Activated T-helper 1 cell treated with Interleukin-2 at 50 U/mL for 16 hours (primary cell): ENCODE measurements at places on chromosomes 3 and 15.

DNA sequence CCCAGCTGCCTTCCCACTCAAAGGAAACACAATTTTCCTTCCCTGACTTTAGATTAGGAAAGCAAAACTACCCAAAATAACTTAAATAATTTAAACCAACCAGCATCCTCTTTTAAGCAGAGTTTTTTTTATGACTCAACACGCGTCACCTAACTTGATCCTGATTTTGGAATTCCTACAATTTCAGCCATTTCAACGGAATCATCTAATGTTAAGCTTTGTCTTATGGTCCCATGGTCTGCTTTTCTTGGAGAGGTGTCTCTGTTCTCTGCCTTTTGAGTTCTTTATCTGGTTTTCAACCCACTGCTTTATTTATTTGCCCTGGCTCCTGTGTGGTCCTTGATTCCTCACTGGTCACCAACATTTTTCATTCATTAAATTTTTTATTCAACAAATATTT, 219.2 kb upstream of the ARHGEF26 start:
- DNase-seq, result no peak

DNA sequence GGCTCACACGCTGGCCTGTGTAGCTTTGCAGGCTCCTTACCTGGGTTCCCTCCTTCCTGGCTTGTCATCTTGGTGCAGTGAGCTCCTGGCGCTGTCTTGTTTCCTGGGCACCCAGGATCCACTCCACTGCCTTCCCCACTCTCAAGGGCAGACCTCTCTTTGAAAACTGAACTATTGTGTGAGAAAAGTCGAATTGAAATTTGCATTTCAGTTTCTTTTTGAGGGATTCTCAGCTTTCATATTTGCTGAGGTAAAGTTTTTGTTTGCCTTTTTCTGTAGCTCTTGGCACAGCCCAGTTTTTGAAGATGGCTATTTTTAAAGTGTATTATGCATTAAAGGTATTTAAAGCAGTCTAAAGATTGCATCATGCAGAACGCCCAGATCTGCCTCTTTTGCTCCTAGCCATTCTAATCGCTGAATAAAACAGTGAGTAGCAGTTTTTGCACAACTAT, 70.1 kb downstream of the CCK start:
- DNase-seq, result no peak

- DNase-seq, result no peak
Observed at GRCh38 chr3:129282727-129283327, 4.2 kb downstream of the HMCES start.

- DNase-seq, result no peak
Observed at GRCh38 chr3:45009868-45010267, 16.2 kb upstream of the CLEC3B start.

DNA sequence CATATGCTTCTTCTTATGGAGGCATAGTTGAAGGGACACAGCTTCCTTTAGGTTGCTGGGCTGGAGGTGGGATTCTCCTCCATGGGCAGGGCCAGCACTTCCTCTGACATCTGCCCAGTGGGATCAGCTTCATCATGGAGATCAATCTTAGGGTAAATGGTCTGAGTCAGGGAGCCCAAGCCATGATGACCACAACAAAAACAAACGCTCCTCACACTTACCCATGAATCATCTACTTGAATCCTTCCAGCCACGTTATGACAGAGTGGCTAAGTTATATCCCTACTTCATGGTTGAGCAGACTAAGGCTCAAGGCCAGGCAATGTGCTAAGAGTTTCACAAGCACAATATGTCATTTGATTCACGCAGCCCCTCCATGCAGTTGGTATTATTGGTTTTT, 87.2 kb upstream of the NMNAT3 start:
- no peak for DNase-seq

DNA sequence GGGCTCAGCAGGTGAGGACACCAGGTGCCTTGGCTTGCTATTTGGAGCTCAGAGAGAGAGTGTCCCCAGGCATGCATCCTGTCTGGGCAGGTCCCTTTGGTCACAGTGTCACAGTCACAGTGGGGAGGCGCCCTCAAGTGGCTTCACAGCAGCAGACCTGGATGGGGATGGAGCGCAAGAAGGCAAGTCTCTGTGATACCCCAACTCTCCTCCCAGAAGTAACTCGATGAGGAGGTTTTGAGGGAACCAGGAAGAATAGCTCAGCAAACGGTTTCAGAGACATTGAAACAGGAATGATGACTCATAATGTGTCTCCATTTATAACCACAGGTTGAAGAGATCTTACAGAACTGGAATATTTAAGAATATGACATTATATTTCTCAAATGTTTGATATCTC, 66.5 kb upstream of the SH3GL3 start:
- DNase-seq, result no peak

DNA sequence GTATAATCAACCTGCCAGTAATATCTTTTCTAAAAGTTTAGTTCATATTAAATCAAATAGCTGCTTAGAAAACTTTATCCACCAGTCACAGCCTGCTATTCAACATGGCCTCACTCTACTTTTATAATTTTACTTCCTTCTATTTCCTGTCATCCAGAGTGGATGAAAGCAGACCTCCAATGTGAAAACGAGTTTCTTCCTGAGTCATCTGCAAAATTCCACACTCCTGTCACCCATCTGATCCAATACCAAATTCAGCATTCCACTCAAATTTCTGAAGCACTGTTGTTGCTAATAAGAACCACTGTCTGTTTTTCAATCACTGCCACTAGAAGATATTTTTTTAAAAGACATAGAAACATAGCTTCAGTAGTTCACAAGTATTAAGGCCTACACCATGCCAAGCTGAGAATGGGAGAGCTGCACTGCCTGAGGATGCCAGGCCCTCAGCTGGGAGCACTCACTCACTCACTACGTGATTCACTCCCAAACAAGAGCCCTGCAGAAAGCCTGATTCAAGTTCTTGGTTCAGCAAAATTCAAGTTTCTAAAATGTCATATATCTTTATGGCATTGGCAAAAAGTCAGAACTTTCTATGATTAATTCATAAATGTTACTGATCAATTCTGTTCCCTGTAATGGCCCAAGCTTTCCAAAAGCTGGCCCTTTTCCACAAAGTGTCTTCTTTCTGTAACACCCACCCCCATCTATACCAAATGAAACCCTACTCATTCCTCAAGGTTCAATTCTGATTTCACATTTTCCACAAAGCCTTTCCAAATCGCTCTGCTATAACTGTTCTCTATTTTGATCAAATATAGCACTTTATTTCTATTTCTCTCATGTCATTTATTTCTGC, 82.9 kb downstream of the FSIP1 start:
- DNase-seq, result no peak

DNA sequence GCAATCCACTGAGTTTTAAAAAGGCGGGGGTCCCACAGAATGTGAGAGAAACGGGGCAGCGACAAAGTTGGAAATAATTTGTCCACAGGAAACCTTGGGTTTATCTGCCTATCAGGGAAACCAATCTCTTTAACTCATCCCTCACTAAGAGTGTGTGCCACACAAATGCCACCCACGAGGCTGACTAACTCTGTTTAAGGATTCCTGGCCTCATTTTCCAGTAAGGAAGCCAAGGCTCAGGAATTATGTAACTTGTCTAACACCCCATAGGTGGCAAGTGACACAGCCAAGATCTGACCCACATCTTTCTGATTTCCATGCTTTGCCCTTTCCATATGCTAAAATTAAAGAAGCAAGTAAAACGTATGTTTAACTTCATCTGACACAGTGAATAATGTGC, 263.2 kb downstream of the CNTN3 start:
- DNase-seq, result no peak

DNA sequence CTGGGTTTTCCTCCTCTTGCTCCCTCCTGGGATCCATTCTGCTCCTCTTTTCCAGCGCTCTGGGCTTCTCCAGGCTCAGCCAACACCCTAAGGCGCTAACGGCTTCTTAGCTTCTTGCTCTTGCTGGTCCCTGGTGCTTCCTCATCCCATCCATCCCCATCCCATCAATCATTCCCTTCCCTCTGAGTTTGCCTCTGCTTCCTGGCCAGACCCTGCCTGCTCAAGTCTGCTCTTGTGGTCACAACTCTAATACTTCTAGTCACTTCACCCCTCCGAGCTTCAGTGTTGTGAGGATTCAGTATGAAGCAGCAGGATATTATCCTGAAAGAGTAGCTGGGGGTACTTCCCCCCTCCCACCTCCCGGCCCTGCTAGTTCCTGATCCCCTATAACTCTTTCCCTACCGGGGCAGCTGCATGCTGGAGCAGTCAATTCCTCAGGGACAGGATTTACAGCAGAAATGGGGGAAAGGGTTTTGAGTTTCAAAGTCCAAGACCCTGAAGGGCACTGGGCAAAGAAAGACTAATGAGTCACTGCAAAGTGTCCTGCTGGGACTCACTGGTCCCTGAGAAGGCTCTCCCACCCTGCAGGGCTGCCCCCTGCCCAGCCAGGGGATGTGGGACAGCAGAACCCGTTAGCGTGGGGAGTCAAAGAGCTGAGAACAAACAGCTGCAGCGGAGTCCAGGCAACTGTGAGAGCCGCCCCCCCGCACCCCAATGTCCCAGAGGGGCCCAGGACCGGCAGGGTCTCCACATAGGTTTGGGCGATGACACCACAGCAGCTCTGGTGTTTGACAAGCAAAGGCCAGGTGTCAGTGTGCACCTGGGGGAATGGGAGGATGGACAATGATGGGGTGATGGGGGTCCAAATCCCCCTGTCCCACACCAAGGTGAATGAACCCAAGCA, 2.3 kb upstream of the SYNM start:
- no peak for DNase-seq

- DNase-seq, result no peak
Observed at GRCh38 chr3:24773798-24774197, 279.1 kb upstream of the THRB start.

- no peak for DNase-seq
Observed at GRCh38 chr3:159904455-159904854, 84.2 kb upstream of the IL12A start.

GRCh38 chr3:61912158-61912557, 350.8 kb downstream of the PTPRG start:
- no peak for DNase-seq

DNA sequence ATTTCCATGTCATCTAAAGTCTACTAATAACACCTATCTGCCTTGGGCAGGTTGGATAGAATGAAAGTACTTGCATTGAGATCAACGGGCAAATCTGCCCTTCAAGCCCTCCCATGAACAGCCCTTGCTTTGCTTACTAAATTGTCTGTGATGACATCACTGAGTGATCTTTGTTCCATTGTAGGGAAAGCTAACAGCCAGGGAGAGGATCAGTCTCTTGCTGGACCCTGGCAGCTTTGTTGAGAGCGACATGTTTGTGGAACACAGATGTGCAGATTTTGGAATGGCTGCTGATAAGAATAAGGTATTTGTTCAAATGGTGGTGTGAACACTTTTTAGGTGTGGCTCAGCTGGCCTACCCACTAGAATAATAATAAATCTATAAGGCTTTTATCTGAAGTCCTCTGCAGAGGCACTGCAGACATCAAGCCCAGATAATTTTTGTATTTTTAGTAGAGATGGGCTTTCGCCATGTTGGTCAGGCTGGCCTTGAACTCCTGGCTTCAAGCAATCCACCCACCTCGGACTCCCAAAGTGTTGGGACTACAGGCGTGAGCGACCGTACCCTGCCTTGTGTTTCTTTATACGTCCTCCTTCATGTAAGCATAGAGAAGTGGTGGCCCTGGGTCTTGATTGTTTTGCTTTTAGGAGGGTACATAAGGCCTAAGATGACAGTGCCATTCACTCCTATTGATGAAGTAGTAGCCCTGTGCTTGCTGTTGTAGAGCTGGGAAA, 5.7 kb downstream of the PCCB start:
- no peak for DNase-seq

GRCh38 chr3:195063581-195064193, 207.3 kb downstream of the XXYLT1 start:
- no peak for DNase-seq

- no peak for DNase-seq
Observed at GRCh38 chr3:38368238-38368637, 21.7 kb downstream of the XYLB start.

- DNase-seq, result no peak
Observed at GRCh38 chr3:186315581-186316354, 46.3 kb downstream of the DGKG start.

DNA sequence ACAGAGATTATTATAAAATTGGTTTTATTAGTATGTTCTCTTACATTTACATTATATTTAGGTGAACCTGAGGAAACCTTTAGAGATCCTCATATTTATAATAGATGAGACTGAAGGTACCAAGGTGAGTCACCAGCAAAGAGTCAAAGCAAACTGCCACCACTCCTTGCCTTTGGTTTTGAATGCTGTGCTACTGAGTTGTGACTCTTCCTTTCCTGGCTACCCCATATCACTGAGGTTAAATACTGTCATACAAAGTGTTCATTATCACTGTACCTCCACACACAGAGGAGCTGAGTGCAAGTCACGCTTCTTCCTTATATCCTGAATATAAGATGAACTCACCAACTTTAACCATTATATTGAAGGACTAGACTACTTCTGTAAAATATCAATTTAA, 168.2 kb downstream of the CBLB start:
- DNase-seq, result no peak

DNA sequence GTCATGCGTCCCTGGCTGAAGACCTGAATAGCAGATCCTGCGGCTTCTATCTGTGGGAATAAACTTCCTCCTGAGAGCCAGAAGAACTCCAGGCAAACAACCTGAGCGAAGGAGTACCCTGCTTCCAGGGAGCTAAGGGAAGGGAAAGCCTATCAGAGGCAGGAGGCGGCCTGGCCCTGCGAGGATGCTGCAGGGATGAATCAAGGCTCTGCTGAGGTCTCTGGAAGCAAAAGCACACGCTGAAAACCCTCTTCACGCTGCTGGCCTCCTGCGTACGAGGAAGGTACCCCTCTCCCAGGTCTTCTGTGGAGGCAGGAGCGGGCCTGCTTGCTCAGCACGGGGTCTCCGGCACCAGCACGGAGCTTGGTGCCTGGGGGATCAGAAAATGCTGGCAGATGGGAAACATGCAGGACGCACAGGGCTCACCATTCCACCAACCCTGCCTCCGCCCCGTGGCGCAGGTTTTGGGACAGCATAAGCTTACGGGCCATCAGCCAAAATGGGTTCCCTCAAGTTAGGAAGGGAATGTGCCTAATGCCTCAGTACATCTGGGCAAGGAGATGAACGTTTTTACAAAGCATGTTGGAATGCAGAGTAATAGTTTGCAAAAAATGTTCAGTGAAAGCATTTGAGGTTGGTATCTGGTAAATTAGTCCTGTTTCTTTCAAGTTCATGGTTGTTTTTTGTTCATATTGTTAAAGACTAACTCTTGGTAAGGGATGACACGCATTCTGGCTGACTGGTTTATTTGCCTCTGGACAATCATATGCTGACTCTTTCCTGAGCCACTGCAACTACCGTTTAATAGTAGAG, 72.3 kb downstream of the CHSY1 start:
- no peak for DNase-seq

DNA sequence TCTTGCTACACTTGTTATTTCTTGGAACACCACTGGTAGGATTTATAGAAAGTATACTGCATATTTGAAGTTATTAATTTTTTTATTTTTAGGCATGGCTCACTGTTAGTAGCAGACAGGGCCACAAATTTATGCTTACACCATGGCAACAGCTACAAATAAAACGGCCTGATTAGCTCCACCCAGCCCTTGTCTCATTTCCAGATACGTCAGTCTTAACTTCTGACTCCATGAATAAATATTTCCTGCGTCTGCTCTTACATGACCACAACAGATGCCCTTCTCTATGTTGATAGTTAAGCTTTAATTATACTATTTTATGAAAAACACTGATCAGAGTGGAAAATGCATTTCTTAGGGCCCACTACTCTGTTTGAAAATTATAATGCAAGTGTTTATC, 62.3 kb upstream of the CPOX start:
- DNase-seq, result no peak
